NCI-H524 (cell line): ENCODE measurements at places on chromosomes 4 and X.
A peak's percentile ranks its signal among the peaks of the same experiment; 100 is the strongest.

GRCh38 chr4:68324519-68325262 is 25.2 kb downstream of the YTHDC1 start:
- DNase-seq: no peak

- DNase-seq: peak; percentile 38
Observed at GRCh38 chrX:70979136-70979762, 48.4 kb upstream of the SLC7A3 start.

- no peak for DNase-seq
Observed at GRCh38 chrX:131869182-131869581, 153.9 kb upstream of the STK26 start.

- no peak for DNase-seq
Observed at GRCh38 chr4:87339440-87339839, 16.8 kb upstream of the HSD17B13 start.

DNA sequence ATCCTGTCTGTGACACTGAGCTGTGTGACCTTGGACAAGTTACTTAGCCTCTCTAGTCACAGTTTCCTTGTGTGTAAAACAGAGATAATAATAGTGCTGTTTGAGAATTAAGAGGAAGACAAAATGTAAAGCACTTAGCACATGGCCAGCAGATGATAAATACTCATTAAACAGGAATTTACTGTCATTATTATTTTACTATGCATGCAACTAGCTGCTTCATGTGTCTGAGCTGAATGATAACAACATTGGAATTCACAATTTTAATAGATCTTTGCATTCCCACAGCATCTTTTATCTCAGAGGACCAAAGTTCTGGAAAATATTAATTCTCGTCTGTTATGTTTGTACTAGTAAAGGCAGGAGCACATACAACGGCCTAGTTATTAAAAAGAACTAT is 79.2 kb upstream of the TET2 start:
- DNase-seq: no peak

DNA sequence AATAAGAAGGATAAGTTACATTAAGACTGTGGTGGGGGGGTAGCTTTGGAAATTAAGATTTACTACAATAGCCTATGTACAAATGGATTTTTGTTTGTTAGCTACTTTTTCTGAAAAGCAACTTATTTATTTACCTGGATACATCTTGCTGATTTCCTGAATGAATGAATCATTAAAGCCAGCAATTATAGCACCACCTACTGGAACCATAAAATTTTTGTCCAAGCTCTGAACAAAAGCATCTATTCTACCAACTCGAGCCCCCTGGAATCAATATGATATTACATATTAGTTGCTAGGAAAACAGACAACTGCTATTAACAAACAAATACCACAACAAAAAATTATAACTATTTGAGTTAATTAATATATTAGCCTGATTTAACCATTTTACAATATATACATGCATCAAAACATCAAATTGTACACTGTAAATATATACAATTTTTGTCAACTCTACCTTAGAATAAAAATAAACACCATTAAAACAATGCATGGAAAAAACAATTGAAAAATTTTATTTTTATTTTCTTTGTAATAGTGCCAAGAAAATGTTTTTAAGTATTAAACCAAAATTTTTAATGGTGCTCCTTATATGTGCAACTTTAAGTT is 15.3 kb downstream of the SEPSECS start:
- DNase-seq: peak; percentile 51

DNA sequence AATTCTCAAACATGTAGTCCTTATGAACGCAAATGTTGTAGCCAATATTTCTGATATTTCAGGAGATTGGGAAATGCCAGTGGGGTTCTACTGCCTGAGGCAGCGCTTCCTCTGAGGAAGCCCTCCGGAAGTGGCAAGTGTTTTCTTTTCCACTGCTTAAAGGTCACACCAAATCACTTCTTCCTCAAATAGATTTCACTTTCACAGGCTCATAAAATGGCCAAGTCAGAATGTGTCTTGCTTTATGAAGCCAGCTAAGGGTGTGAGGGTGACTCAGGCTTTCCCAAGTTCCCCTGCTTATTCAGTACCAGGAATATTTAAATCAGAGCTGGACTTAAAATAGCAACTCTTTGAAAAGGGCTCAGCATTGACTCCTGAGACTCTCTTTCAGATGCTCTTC is 514.2 kb upstream of the DIPK2B start:
- DNase-seq: no peak

DNA sequence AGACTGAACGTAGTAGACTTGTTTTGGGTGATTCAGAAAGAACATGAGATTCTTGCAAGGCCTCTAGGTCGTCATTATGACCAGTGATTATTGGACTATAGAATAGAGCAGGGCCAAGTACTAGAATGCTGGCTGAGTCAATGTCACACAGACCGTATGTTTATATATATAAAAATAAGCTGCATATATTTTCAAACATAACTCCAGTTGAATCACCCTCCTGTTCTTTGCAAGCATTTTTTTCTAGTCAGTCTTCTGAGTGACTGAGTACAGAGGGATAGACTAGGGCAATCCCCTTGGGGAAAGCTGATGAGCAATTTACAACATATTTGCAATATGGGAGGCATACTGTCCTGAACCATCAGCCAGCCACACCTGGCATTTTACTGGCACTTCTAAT is 48.4 kb upstream of the PRPS1 start:
- peak; percentile 7 for DNase-seq

- no peak for DNase-seq
Observed at GRCh38 chr4:2860391-2861348, 17.0 kb downstream of the ADD1 start.

DNA sequence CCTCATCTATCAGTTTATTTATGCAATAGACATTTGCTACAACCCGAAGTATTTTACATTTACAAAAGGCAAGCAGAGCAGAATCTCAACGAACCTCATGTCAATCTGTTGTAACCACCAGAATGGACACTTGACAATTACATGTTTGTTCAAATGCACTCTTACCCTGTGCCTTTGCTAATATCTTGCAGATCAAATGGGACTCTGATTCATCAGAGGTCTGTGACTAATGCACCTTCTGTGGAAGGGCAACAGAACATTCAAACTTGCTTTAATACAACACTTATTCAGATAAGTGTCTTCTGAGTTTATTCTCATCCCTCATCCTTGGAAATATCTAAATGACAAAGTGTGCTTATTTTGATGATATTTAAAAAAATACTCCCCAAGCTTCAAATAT is 644.7 kb upstream of the PCDH10 start:
- DNase-seq: no peak

DNA sequence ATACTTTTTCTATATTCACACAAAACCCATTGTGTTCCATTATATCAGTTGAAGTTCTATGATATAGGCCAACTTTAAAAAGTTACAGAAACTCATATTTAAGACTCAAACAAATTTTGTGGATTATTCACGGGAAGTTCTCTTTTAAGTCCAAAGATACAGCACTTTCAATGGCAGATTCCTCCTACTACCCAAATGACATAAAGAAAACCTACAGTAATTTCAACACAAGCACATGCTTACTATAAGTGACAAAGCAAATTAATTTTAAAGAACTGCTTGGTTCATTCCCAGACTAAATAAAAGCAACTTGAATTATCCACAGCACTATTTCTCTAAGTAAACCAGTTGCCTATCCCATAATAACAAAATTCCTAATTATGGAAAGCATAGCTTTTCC is 4.1 kb downstream of the PPA2 start:
- no peak for DNase-seq

GRCh38 chrX:101163166-101163565 is 56.4 kb upstream of the DRP2 start:
- no peak for DNase-seq

DNA sequence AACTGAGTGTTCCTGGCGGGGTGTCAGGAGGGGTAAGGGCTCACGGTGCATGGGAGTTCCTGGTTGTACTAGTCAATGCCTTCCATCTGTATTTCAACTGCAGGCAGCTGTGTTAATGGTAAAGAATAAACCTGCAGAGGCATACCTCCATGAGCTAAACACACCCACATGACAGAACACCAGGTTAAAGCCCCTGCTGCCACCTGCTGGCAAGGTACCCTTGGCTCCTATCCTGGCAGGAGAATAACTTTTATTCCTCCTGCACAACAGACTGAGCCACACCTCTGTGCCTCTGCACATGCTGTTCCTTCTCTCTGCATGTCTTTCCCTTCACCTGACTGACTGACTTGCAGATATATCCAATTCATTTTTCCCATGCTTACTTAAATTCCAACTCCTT is 11.1 kb downstream of the ITIH6 start:
- no peak for DNase-seq

GRCh38 chrX:2647627-2648026 is 43.5 kb upstream of the CD99 start:
- no peak for DNase-seq

GRCh38 chr4:660401-660800 is 13.7 kb downstream of the ATP5ME start:
- DNase-seq: no peak

GRCh38 chr4:186118582-186118981 is 14.1 kb downstream of the FAM149A start:
- no peak for DNase-seq

DNA sequence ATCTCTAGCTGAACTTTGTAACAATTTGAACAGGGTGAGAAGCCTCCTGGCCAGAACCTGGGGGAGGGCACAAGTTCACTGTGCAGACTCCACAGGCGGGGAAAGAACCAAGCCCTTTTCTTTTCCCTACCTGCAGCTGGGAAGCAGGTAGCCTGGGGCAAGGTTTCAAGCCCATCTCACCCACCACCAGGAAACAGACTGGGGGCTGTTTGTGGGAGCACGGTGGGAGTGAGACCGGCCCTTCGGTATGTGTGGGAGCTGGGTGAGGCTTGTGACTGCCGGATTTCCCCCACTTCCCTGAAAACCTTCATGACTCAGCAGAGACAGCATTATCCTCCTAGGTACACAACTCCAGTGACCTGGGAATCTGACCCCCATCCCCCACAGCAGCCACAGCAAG is 211.7 kb downstream of the ZNF674 start:
- no peak for DNase-seq

GRCh38 chr4:148926276-148927260 is 484.4 kb upstream of the NR3C2 start:
- DNase-seq: peak; percentile 17

- DNase-seq: peak; percentile 59
Observed at GRCh38 chr4:6229095-6229494, 28.7 kb upstream of the JAKMIP1 start.

DNA sequence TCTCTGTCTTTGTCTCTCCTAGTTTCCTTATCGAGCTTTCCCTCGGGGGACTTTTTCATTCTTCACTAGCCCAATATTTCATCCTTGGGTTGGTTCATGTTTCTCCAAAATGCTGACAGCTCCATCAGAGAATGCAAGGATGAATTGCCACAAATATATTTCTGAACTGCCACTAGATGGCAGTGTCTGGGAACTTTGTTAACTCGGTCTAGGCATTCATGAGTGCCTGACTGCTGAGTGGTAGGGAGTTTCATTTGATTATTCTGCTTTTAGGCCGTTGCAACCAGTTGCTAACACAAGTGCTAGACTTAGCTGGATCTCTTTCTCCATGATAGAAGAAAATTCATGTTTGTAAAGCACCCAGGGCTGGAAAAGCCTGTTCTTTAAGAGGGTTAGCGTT is 73.5 kb upstream of the RAP2C start:
- no peak for DNase-seq

- DNase-seq: peak; percentile 85
Observed at GRCh38 chrX:49155900-49156837, 6.4 kb upstream of the MAGIX start.

DNA sequence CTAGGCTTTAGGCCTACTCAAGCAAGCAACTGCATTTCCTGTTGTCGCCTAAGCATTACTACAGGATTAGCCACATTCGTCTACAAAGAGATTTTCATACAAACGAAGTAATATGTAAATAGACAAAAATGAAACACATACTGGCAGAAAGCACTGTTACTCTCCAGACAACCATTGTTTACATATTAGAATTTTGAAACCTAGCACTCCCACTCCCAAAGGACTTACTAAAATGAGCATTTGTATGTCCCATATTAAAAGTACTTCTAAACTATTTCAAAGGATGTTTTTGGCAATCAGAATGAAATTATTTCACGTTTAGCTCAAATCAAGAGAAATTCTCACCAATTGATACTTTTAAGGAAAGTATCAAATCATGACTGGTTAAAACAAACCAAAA is 570.8 kb downstream of the PRR32 start:
- no peak for DNase-seq

DNA sequence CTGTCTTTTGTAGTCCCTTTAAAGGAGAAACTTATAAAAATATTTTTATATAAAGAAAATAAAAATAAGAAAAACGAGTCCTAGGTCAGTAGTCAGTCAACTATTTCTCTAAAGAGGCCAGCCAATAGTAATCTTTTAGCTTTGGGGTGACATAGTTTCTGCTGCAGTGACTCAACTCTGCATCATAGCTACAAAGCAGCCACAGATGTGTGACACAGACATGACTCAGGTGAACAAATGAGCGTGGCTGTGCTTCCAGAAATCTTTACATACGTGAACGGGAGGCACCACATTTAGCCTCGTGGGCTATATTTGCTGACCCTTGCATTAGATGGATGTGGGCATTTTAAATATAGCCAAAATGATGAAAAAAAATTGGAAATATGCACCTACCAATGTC is 1862.5 kb upstream of the TENM3 start:
- no peak for DNase-seq

DNA sequence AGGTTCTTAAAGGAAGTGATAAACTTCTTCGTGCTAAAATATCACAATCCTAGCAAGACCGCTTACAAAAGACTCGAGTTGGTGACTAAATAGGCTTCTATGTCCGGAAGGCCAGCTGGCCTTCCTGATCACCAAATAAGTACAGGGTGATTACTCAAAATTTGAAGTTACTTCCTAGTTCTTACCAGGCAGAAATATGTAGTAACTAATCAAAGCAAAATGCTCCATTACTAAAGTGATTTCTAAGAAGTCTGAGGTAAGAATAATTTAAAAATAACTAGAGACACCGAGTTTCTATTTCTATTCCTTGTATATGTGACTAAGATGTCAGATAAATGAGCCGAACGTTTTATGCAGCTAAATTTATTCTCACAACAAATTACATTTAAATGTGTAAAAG is 62.2 kb downstream of the NSUN7 start:
- no peak for DNase-seq

DNA sequence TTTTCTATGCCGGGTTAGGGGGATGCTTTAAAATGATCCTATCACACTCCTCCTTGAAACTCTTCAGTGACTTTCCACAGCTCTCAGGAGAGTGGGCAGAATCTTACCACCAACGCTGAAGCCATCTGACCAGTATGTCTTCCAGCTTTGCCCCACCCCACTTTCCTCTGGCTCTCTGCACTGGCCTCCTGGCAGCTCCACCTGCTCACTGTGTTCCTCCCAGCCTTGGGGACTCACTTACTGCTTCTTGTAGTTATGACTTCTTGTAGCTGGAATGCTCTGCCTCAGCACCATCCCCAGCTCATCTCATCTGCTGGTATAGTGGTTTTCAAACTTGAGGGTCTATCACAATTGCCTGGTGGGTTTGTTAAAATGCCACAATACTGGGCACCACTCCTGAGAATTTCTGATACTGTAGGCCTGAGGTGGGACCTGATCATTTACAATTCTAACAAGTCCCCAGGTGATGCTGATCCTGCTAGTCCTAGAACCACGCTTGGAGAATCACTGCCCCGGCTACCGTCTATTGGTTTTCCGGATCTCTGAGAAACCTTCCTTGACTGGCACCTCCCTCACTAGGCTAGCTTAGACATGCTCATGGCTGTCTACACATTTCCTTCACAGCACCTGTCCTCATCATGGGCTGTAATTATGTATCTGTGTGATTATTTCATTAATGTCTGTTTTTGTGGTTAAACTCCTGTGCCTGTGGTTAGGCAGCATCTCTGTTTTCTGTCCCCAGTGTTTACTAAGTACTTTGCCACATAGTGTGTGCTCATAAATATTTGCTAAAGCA is 152.2 kb downstream of the MGST2 start:
- DNase-seq: no peak
